ENCODE measurements at places on chromosomes 13 and 19.
A peak's percentile ranks its signal among the peaks of the same experiment; 100 is the strongest.

GRCh38 chr13:66933994-66934393 lies 296.1 kb downstream of the PCDH9 start:
- DNase-seq = no peak

DNA sequence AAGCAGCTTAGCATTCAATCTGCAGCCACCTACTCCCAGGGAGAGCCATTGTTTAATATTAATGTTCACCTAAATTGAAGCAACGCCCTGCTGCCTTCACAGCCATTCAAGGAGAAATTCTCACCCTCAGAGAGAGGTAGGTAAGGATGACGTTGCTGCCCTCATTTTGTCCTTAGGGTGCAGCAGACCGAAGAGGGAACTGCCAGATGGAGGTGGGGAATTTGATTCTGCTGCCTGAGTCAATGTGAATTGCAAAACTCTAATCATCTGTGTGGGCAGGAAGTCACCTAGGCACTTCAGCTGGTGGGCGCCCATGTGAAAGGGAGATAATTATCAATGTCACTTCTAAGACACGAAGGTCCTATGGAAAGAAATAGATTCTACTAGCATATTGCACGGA lies 503.4 kb downstream of the TBC1D4 start:
- DNase-seq = no peak

DNA sequence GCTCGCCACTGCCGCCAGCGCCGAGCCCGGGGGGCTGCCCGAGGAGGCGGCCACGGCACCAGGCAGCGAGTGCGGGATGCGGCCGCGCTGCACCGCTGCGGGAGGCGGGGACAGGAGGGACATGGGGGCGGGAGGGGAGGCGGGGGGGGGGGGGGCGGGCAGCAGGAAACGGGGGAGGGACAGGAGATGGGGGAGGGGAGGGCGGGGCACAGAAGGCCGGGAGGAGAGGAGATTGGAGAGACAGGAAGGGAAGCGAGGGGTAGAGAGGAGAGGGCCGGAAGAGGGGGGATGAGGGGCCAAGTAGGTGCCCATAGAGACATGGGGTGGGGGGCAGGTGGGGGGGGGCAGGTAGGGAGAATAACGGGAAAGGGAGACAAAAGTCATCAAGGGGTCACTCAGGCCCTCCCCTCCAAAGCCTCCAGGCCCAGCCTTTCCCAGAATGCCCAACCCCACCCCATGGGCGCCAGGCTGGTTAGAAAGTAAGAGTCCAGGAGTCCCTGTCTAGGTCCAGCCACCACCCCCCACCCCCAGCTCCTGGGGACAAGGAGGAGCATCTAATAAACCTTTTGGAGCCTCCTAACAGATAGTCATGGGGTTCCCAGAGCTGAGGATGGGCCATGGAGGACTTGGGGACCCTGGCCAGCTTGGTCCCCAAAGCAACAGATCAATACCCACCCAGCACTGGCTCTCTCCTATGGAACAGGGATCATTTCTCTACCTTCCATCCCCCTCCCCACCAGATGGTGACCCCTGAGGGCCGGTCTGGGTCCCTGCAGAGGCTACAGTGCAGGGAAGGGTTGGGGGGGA lies 9.5 kb downstream of the NR2F6 start:
- no peak for DNase-seq

DNA sequence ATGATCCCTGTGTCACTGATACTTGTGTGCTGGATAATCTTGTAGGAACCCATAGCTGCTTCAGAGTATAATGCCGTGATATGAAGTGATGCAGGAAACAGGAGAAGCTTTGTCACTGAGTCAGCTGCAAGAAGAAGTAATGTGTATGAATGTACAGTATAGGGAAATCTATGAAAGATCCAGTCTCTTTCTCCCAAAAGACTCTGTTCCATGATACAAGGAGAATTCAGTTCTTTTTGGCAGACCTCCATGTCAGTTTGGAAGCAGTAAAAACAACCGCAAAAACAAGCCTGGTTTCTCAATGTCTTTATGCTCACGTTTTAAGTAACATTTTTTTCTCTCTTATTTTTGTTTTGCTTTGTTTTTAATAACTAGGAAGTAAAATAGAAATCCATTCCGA lies 33.9 kb downstream of the PCDH17 start:
- no peak for DNase-seq

GRCh38 chr19:54254195-54254906 lies 2.7 kb downstream of the LILRB5 start:
- DNase-seq = no peak

- no peak for DNase-seq
These were observed 219.6 kb downstream of the RAP2A start for GRCh38 chr13:97653443-97654140.

- DNase-seq = no peak
These were observed 5.9 kb upstream of the GPR18 start for GRCh38 chr13:99264051-99264450.

GRCh38 chr13:53142306-53142705 lies 113.7 kb downstream of the OLFM4 start:
- no peak for DNase-seq

GRCh38 chr13:91805605-91806004 lies 407.2 kb downstream of the GPC5 start:
- no peak for DNase-seq

DNA sequence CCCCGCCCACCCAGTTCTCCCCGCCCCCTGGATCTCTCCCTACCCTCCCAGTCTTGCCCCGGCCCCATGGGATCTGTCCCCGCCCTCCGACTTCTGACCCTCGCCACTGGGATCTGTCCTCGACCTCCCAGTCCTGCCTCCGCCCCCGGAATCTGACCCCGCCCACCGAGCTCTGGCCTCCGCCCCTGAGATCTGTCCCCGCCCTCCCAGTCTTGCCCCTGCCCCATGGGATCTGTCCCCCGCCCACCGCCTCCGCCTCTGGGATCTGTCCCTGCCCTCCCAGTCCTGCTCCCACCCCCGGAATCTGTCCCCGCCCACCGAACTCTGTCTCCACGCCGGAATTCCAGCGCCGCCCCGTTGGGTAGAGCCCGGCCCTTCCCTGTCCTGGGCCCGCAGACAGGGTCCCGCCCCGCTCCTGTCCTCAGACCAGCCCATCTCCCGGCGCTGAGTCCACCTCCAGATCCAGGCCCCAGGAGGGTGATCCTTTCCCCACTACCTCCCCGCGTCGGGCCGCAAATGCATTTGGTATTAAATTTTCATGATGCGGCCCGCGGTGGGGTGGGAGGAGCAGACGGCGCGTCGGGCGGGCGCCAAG lies 1.5 kb upstream of the SLC17A7 start:
- DNase-seq = no peak

DNA sequence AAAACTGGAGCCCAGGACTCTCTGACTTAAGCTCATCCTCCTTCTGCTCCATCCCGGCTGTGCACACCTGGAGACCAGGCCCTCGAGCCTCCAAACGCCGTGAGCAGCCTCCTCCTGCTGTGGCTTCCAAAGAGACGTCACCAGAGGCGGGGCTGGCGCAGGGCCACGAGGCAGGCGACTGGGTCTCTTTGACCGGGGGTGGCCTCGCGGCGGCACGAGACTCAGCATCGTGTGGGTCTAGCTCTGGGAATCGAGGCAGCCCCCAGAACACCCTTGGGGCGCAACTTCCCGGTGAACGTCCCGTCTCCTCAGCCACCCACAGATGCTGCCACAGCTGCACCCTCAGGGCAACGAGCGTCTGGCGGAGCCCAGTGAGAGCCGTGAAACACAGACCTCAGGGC lies 22.8 kb downstream of the RASA3 start:
- no peak for DNase-seq

- DNase-seq = no peak
These were observed 37.1 kb upstream of the GPI start for GRCh38 chr19:34327851-34328250.

- DNase-seq = no peak
These were observed 3.4 kb upstream of the RPS11 start for GRCh38 chr19:49492573-49493405.

- no peak for DNase-seq
These were observed 34.4 kb upstream of the MIR17HG start for GRCh38 chr13:91313103-91313502.

DNA sequence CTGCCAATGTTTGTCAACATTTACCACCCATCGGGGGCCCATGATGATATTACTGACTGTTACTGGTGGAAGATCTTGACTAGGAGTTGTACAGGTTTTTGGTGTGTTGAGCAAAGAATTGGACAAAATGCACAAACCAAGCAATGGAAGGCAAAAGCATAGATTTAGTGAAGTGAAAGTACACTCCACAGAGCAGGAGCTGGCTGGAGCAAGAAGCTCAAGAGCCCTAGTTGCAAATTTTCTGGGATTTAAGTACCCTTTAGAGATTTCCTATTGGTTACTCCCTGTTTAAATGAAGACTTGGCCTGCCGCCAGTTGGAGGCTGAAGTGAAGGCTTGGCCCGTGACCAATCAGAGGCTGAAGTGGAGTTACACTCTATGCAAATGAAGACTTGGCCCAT lies 128.6 kb upstream of the KL start:
- no peak for DNase-seq

DNA sequence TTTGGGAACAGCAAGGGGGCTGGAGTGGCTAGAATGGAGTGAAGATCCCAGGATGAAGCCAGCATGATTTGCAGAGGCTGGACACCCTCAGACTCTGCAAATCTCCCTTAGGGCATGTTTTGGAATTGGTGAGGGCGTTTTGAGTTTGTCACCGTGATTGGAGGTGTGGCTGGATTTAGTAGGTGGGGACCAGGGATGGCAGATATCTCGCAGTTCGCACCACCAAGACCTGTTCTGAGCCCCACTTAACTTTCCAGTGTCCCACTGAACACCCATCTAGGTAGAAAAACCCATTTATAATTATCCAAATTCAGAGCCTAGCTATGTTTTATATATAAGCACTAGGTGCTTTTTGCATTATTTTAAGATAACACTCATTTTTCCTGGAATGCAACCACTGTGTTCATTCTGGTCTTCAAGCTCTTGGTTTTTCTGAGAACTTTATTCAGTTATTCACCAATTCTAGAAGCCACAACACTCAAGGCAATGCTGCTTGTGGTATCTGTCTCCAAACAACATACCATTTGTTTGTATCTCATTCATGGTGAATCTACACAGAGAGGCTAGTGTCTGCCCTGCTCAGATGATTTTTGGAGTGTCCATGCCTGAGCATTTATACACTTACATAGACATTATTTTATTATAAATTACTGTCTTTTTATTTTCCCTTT lies 3.0 kb upstream of the NANOS2 start:
- DNase-seq = no peak

GRCh38 chr13:114097212-114097892 lies 35.1 kb downstream of the RASA3 start:
- no peak for DNase-seq

GRCh38 chr19:46717034-46717715 lies at the start of gene PRKD2:
TSS of gene PRKD2 (minus strand) at chr19:46717114. CDS start at chr19:46716370, 744 bp downstream.
- DNase-seq = peak; percentile 75

GRCh38 chr19:40933025-40933424 lies 51.0 kb upstream of the CYP2A7 start:
- DNase-seq = no peak

DNA sequence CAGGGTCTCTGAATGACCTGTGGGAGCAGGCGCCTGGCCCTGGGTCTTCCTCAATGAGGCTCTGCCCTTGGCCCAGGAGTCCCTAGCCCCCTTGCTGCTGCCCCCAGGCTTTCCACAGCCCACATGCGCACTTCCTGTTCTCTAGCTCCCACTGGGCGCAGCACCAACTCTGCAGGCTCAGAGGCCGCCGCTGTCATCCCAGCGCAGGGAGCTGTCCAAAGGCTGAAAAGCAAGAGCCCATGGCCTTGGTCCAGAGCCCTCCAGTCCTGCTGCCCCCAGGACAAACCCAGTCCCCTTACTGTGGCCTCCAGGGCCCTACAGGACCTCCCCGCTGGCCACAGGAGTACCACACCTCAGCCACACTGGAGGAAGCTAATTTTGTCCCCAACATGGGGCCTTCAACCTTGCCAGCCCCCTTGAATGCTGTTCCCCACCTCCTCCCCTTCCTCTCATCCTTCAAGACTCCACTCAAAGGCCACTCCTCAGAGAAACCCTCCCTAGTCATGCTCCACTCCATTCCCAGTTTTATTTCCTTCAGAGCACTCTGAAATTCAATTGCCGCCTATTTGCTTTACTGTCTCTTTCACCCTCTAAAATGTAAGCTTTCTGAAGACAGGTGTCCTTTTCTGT lies 8.0 kb upstream of the POU2F2 start:
- DNase-seq = no peak

- no peak for DNase-seq
These were observed 9.7 kb upstream of the SLITRK5 start for GRCh38 chr13:87661471-87661870.

- DNase-seq = no peak
These were observed 1.1 kb downstream of the ZNF625 start for GRCh38 chr19:12155324-12155860.

DNA sequence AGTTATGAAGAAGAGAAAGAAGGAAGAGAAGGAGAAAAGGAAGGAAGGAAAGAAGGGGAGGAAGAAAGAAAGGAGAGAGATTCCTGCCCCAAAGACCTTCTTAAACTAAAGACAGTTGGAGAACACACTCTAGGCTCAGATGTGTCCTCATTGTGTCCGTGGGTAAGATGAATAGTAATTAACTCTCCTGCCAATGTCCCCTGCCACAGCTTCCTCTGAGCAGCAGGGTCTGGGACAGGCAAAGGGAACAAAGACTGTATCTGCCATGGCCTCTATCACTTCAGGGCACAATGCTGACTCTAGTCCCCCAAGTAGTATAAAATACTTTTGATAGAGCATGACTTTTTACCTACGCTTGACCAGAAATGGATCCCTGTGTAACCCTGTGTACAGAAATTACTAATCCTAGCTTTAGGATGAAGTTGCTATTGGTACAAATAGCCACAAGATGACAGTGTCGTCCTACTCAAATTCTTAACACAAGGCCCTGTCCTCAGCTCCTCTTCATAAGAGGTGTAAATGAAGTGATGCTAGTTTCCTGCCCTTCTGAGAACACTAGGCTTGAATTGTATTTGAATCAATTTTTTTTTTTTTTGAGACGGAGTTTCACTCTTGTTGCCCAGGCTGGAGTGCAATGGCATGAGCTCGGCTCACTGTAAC lies 186.2 kb upstream of the GPR12 start:
- DNase-seq = no peak

- DNase-seq = no peak
These were observed 258.4 kb downstream of the LIG4 start for GRCh38 chr13:107956889-107957288.

DNA sequence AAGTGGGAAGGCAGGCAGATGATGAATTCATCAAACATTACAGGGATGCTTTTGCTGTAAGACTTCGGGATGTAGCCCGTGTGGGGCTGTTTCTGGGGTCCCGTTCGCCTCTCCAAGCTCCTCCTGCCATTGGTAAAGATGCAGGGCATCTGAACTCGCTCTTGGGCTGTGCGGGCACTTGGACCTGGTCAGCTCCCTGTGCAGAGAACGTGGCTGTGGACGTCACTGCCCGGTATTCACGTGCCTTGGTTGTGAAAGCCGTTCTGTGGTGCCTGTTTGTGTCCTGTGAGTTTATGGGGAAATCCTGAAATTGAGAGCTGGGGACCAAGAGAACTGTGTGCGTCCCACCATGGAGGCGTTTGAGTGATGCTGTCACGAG lies 5.4 kb downstream of the TFDP1 start:
- DNase-seq = no peak

GRCh38 chr13:114024603-114025404 lies 50.9 kb upstream of the C13orf46 start:
- no peak for DNase-seq

Data from activated CD8-positive, alpha-beta memory T cell treated with anti-CD3 and anti-CD28 coated beads for 4 hours (primary cell).